ENCODE measurements at places on chromosomes 1 and 21.

GRCh38 chr1:247409869-247410544, 6.0 kb upstream of the NLRP3 start:
- peak; percentile 55 for DNase-seq

- DNase-seq, result no peak
These were observed 56.8 kb downstream of the PRDM16 start for GRCh38 chr1:3125546-3126368.

DNA sequence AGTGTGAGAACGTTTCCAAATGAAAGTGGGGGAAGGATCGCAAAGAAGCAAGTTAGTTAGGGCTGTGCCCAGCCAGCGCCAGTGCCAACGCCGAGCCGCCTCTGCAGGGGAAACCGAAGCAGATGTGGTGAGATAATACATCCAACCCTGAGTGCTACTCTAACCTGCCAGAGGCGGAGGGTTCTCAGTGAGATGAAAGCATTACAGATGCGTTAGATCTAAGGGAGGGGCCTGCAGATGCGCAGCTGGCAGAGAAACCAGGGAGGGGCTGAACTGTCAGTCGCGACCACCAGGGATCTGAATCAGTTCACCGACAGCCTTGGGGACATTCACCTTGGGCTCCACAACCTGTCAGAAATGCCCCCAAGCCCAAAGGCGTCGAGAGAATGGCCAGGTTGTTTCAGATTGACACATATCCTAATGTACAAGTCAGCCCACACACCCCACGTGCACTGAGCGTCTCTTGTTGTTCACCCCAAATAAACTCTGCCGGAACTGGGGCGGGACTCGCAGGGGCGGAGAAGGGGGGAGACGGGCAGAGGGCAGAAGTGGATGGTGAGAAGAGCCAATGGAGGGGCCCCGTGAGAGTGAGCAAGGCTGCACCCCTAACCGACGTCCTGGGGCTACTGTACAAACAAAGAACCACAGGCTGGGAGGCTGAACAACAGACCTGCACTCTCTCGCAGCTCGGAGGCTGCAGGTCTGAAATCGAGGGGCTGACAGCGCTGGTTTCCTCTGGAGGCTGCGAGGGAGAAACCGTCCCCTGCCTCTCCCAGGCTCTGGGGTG, 8.7 kb upstream of the UMODL1 start:
- no peak for DNase-seq

- no peak for DNase-seq
These were observed 28.7 kb downstream of the ABCA4 start for GRCh38 chr1:94092210-94092613.

DNA sequence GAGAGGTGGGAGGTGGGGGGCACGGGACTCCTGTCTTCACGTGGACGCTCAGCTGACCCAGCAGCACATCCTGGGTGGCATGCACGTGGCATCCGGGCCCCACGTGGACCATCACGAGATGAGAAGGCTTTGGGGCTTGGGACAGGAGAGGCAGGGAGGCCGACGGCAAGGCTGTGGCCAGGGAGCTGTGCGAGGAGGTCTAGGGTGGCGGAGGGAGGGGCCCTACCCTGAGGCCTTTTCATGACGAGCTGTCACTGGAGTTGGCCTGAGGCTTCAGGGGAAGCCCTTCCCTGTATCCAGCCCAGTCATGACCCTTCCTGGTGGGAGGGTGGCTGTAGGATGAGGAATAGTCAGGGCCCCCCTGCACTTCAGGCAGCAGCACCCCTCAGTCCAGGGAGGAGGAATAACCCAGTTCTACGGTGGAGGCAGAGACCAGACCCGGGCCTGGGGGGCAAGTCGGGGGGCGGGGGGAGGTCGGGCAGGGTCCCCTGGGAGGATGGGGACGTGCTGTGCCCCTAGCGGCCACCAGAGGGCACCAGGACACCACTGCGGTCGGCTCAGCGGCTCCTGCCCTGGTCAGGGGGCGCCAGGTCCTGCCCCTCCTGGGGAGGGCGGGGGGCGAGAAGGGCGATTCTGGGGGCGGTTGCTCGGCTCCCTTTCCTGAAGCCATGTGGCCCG, 2.0 kb upstream of the PERM1 start:
- peak; percentile 85 for DNase-seq

DNA sequence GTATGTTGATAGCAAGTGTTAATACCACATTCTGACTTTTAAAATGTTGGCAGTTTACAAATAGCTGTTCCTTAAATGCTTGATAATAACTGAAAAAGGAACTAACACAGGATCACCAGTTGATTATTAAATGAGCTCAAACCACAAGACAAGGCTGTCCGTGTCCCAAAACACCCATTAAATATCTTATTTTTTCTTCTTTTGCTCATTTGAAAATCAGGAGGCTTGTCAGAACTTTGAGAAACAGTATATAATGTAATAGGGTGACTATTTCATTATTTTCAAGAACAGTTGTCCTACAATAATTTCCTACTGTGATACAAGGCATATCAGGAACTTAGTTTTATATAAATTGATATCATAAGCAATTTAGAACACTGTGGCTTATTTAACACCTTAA, 2.7 kb downstream of the CDKN2C start:
- DNase-seq, result no peak

DNA sequence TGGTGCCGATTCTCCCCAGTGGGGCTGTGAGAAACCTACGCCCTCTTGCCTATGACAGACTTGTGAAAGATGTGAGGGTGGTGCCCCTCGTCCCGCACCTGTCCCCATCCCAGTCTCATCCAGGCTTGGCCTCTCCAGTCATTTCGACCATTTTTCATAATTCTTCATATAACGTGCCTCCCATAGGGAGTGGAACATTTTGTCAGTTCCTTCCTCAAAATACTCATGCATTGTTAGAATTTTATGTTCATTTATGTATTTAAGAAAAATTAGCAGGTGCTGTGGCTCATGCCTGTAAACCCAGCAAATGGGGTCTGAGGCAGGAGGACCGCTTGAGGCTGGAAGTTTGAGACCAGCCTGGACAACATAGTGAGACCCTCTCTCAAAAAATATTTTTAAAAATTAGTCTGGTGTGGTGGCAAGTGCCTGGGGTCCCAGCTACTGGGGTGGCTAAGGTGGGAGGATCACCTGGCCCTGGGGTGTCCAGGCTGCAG, 19.7 kb upstream of the SMPDL3B start:
- DNase-seq, result no peak

- peak; percentile 94 for DNase-seq
These were observed 1.6 kb upstream of the AJAP1 start for GRCh38 chr1:4652631-4653327.

DNA sequence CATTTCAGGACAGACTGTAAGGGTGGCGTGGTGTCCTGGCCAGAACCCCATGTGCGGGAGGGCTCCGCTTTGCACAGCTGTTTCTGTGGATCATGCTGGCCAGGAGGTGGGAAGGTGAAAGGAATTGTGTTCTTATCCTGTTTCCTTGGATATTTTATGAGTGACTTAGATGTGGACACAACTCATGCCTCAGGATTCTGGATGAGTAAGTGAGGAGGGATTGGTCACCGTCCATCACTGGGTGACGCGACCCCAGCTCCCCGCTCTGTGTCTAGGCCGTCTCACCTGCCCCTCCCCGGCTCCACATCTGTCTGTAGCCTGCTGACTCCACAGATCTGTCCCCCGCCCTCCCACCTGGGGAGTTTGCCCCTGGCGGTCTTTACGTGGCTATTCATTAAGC, 48.8 kb downstream of the PIK3CD start:
- no peak for DNase-seq

DNA sequence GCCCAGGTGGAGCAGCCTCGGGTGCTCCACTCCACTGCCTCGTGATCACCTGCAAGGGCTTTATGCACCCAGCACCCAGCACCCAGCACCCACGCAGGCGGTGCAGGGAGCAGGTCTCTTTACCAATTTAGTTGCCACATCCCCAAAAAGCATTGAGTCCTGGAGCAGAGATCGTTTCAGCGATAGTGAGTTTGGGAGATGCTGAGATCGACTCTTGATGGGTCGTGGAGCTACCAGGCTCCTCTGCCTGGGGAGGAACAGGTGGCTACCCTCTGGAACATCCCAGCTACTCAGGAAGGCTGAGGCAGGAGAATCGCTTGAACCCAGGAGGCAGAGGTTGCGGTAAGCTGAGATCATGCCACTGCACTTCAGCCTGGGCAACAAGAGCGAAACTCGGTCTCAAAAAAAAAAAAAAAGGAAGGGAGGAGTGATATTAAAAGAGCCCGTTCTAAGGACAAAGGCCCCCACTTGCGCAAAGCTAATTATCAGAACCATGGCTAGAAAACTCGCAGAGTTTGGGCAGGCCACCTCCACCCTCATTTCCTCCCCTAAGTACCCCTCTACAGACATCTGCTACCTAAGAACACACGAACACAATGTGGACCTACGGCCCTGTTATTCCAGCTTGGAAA, 106.5 kb upstream of the SLC45A1 start:
- DNase-seq, result no peak

GRCh38 chr21:40166291-40166843, 299.1 kb downstream of the PCP4 start:
- DNase-seq, result no peak

DNA sequence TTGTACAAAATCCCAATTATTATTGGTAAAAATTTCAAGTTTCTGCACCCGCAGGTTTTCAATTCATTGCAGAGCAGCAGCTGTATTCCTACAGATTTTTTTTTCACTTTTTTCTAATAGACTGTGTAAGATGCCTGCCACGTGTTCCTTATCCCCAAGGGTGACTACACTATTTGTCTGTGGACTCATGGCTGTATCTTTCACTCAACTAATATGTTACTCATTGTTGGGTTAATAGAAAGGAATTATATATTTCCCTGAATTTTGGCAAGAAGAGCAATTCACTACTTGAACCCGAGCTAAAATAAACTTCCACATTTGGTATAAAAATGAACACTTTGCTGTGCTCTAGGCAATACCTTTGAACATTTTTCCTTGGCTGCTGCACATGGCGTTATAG, 158.7 kb downstream of the NCAM2 start:
- no peak for DNase-seq

- no peak for DNase-seq
These were observed 21.6 kb upstream of the ABCA4 start for GRCh38 chr1:94142583-94142982.

- DNase-seq, result no peak
These were observed 20.4 kb downstream of the PRPF38A start for GRCh38 chr1:52424813-52425212.

GRCh38 chr21:38086580-38086979, 170.2 kb upstream of the KCNJ15 start:
- no peak for DNase-seq

- no peak for DNase-seq
These were observed 78.5 kb upstream of the CDC42BPA start for GRCh38 chr1:227396539-227397353.

DNA sequence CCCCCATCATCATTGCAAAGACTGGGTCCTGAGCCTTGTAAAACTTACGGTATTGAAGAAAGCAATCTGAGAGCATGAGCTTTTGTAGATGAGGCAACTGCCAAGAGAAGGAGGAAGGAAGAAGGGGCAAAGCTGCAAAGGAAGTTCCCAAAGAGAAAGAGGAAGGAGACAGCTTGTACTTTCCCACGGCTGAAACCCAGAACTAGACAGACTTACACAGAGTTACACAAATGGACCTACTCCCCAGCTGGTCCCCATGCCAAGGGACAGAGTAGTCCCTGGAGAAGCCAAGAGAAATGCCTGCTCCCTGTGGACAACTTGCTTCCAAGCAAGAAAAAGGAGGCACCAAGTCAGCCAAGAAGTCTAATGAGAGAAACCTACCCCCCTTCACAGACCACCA, 22.6 kb downstream of the SLC5A9 start:
- DNase-seq, result no peak

DNA sequence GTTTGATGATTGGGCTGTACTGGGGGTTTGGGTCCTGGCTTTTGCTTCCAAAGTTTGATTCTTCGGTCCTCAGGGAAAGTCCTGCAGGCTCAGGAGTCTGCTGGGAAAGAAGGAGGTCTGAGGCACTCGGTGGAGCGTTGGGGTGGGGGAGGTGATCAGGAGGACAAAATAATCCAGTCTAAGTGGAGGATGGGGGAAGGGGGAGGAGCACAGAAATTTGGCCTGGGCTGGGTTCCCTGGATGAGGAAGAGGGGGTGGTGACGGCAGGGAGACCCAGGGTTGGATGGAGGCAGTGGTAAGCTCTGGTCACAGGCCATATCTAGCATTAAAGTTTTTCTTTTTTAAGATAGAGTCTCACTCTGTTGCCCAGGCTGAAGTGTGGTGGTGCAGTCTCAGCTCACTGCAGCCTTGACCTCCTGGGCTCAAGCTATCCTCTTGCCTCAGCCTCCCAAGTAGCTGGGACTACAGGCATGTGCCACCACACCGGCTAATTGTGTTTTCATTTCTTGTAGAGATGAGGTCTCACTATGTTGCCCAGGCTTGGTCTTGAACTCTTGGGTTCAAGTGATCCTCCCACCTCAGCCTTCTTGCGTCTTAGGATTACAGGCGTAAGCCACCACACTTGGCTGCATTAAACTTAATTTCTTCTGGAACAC, 6.8 kb downstream of the SH2D2A start:
- no peak for DNase-seq

GRCh38 chr21:21000591-21001175, 2.5 kb downstream of the NCAM2 start:
- DNase-seq, result no peak

DNA sequence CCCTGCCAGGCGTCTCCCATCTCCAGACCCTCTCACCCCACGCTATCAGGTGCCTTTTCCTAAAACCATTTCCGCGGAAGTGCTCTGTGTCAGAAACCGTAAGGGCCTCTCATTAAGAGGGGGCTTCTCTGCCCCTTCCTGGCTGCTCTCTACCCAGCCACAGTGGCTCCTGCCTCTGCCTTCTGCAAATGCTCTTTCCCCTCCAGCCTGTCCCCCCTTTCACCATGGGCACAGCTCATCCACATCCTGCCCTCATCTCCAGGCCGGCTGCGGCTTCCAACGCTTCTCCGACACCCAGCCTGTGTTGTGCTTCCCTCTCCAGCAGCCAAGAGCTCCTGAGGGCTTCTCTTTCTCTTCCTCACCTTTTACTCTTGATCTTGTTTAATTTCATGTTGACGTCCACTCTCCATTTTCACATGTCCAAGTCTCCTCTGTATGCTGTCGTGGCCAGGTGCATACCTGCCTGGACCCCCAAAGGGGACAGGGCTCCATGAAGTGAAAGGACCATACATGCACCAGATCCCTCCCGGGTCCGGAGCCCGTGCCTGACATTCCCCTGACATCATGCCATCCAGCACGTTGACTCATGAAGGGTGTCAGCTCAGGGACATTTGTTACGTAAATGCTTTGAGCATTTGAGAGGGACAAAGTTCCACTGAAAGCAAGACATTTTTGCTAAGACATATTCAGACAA, 306.5 kb downstream of the AJAP1 start:
- DNase-seq, result no peak

- no peak for DNase-seq
These were observed 11.8 kb downstream of the UBIAD1 start for GRCh38 chr1:11284784-11285183.

GRCh38 chr1:182149411-182149965, 88.0 kb upstream of the ZNF648 start:
- DNase-seq, result no peak

GRCh38 chr1:46442317-46443161, 47.1 kb upstream of the DMBX1 start:
- peak; percentile 86 for DNase-seq

- DNase-seq, result no peak
These were observed 11.7 kb upstream of the SUMO3 start for GRCh38 chr21:44829507-44830092.

- no peak for DNase-seq
These were observed 92.5 kb upstream of the KRTAP19-8 start for GRCh38 chr21:31130821-31131220.
